Foreskin fibroblast (primary cell): ENCODE measurements at places on chromosomes 5 and 9.

DNA sequence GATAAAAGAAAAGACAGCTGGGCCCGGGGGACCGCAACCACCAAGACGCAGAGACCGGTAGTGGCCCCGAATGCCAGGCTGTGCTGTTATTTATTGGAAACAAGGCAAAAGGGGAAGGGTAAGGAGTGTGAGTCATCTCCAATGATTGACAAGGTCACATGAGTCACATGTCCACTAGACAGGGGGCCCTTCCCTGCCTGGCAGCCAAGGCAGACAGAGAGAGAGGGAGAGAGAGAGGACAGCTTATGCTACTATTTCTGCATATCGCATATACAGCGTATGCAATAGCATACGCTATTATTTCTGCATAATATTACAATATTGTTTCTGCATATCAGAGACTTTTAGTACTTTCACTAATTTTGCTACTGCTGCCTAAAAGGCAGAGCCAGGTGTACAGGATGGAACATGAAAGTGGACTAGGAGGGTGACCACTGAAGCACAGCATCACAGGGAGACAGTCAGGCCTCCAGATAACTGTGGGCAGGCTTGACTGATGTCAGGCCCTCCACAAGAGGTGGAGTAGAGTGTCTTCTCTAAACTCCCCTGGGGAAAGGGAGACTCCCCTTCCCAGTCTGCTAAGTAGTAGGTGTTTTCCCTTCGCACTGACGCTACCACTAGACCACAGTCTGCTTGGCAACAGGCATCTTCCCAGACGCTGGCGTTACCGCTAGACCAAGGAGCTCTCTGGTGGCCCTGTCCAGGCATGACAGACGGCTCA, 50.3 kb downstream of the RFX3 start:
- DNase-seq: no peak

GRCh38 chr9:117782931-117783788, 79.0 kb downstream of the TLR4 start:
- peak; percentile 89 for DNase-seq

DNA sequence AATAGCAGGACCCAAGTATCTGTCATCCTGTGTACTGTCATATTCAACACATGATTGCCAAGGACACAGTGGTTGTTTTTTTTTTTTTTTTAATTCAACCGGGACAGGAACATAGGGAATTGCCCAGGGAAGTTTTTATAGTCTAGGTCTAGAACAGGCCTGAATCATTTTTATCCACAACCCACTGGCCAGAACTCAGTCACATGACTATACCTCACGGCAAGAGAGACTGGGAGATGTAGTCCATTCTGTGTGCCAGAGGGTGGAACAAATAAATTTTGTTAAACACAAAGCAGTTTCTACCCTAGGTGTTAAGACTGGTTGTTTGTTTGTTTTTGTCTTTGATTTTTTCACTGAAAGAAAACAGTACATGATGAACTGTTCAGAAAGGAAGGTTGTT, 105.8 kb upstream of the SMARCA2 start:
- no peak for DNase-seq

GRCh38 chr5:169369130-169369529, 68.2 kb upstream of the SLIT3 start:
- DNase-seq: no peak

- no peak for DNase-seq
Observed at GRCh38 chr5:68274847-68275651, 59.5 kb downstream of the PIK3R1 start.

GRCh38 chr9:20823051-20823450, 139.0 kb downstream of the FOCAD start:
- DNase-seq: no peak

GRCh38 chr9:82996941-82997340, 66.0 kb downstream of the RASEF start:
- no peak for DNase-seq

GRCh38 chr9:135219676-135220600, 132.5 kb downstream of the OLFM1 start:
- no peak for DNase-seq

GRCh38 chr5:134077926-134078580, 36.4 kb upstream of the TCF7 start:
- no peak for DNase-seq

DNA sequence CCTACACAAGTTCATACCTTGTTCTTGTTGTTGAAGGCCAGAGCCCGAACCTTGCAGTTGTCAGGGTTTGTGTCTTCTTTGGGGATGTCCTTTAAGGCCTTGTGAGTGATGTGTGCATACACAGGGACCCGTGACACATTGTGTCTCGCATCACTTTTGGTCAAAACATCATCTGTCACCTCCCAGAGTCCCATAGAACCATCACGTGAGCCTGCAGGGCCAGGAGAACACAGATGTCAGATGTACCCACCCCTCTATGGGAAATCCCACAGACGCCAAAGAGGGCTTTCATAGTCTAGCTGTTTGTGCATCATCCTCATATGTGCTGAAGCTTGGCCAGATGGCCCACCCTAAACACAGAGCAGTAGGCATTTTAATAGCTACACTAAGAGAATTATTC, 28.2 kb downstream of the DCAF12 start:
- DNase-seq: no peak

DNA sequence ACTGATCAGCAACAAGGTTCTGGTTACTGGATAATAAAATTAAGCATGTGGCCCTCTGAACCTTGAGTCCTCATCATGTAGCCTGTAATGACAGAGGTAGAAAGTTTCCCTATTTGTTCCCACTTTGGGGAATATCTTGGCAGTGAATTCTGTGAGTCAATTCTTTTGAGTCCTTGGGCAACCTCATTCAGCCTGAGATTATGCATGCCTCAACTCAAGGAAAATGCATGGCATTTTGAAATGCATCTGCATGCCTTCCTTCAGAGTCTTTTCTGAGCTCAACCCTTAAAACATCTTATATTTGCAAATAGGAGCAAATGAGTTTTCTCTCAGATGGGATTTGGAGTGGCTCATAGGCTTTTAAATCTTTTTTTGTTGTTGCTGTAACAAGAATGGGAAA, 218.1 kb upstream of the CD180 start:
- peak; percentile 52 for DNase-seq
